ENCODE measurements at places on chromosomes 12 and 14. TPM values are rescaled to one million over a fixed set of nuclear protein-coding genes. Genes with fewer than 3 reads are reported as not detected.

The PARP11 gene
- total RNA-seq = 7.1 TPM

The ARHGAP5 gene
- total RNA-seq = 88.0 TPM

The TBC1D30 gene
- total RNA-seq = 2.0 TPM

The LRRC10 gene
- not detected for total RNA-seq

The ARHGAP9 gene
- total RNA-seq = not detected

GRCh38 chr12:52416795-52417194, 10.7 kb upstream of the KRT82 start:
- H3K36me3 ChIP-seq = no peaks in the 10 kb centered on the region
- H3K4me1 ChIP-seq = peaks cover 12% of the 10 kb centered on the region
- no peak overlapping the region for H3K4me3 ChIP-seq
- H3K27ac ChIP-seq = no peak overlapping the region

DNA sequence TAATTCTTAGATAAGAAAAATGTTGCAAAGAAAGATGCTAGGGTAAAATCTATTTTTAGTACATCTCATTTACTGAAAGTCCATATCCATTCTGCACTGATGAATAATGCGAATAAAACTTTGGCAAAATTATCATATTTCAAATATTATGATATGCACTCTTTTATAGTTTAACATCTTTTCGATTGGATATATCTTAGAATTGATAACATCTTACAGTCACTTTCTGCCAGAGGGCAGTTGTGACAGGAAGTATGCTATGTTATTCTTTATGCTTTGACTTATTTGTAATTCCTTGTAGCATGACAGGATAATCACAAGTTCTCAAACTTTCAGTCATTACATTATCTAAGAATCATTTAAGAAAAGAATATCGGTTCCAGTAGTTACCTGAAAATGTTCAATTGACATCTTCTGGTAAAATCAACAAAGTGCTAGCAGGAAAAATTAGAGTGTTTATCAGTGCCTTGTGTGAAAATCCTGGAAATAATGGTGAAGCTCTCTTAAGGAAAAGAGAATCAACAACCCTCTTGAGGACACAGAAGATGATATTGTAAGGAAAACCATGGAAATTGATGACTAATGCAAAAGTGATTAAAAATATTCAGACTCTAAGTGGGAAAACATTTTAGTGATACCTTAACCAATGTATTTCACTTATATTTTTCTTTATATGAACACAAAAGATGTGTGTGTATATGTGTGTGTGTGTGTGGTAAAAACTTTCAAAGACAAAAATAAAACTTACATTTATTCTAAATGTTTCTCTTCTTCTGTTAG, 95.5 kb downstream of the SLC6A15 start:
- no peaks in the 10 kb centered on the region for H3K36me3 ChIP-seq
- DNase-seq = no peak
- H3K27me3 ChIP-seq = peaks cover 2% of the 10 kb centered on the region
- peaks cover 10% of the 10 kb centered on the region for H3K4me1 ChIP-seq
- no peak overlapping the region for H3K4me3 ChIP-seq

DNA sequence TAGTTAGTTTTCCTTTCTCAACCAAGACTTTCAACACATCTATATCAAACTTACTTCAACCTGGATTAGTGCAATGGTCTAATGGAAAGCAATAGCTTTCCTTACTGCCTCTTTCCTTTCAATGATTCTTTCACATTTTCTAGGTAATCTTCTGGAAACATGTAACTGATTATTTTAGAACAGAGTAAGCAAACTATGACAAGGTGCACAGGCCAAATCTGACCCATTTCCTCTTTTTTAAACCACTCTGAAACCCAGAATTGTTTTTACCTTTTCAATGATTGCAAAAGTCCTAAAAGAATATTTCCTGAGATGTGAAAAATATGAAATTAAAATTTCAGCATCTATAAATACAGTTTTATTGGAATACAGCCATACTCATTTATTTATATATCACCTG, 81.6 kb upstream of the TMTC2 start:
- H3K4me3 ChIP-seq = no peak overlapping the region
- H3K4me1 ChIP-seq = peaks cover 20% of the 10 kb centered on the region
- H3K27ac ChIP-seq = no peak overlapping the region
- DNase-seq = no peak

DNA sequence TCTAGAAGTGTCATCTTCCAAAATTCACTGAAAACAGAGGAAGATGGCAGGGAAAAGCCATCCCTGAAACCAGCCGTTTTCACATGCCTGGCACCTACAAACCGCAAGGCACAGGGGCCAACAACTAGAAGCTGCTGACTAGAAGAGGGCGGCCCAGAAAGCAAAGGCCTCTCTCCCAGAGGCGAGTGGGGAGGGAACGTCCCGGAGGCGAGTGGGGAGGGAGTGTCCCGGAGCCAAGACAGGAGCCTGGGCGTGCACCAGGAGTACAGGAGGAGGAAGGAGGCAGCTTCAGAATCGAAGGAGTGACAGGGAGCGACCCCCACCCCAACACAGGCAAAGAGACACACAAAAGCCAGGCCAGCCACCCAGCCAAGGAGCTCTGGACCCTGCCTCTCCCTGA, 21.0 kb downstream of the ANKLE2 start:
- H3K4me1 ChIP-seq = no peaks in the 10 kb centered on the region
- peak overlapping the region; percentile 41 for H3K27ac ChIP-seq
- peaks cover 55% of the 10 kb centered on the region for H3K36me3 ChIP-seq
- no peaks in the 10 kb centered on the region for H3K27me3 ChIP-seq
- no peak overlapping the region for H3K4me3 ChIP-seq

- H3K36me3 ChIP-seq = peaks cover 30% of the 10 kb centered on the region
- no peak overlapping the region for H3K27ac ChIP-seq
- H3K27me3 ChIP-seq = no peaks in the 10 kb centered on the region
- no peak overlapping the region for H3K4me3 ChIP-seq
These were observed 305.7 kb downstream of the GPHN start for GRCh38 chr14:66813636-66814035.

DNA sequence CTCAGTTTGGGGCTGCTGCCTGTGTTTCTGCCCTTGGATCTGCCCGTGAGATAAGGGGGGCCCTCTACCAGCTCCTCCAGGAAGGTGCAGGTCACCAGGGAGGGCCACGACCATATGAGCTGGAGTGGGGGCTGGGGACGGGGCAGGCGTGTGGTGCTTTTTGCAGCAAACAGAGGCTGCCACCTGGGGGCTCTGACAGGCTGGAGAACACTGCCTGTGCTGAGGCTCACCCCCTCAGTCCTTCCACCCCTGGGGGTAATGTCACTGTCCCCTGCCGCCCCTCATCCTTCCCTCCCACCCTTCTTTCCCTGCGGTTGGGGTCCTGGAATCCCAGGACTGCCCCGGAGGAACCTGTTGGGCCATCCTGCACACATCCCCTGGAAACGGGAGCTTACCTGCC, 3.2 kb downstream of the PLD4 start:
- H3K36me3 ChIP-seq = no peaks in the 10 kb centered on the region
- no peak overlapping the region for H3K27ac ChIP-seq
- H3K4me1 ChIP-seq = no peaks in the 10 kb centered on the region

- peaks cover 3% of the 10 kb centered on the region for H3K36me3 ChIP-seq
- H3K4me3 ChIP-seq = no peak overlapping the region
- no peak for DNase-seq
- peaks cover 4% of the 10 kb centered on the region for H3K27me3 ChIP-seq
- H3K27ac ChIP-seq = no peak overlapping the region
- no peaks in the 10 kb centered on the region for H3K4me1 ChIP-seq
These were observed 76.6 kb downstream of the RASSF9 start for GRCh38 chr12:85759623-85760022.

DNA sequence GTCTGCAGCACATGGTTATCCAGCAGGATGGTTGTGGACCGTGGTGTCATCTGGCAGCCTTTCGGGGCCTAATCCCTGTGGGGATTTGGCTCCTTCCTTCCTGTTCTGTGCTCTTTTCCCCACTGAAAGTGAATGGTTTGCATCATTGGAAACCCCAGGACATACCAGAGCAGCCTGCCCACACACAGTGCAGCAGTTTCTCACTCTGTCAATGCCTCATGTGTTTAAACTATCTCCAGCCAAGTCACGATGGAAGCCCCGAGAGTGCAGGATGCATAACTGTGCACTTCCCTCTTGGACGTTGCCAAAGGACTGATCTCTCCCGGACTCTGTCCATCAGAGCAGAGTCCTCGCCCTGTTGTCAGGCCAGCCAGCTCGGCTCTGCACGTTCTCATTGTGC, 29.0 kb upstream of the AMN start:
- peak overlapping the region; percentile 86 for H3K27ac ChIP-seq
- peaks cover 12% of the 10 kb centered on the region for H3K4me1 ChIP-seq
- H3K4me3 ChIP-seq = peak overlapping the region; percentile 44
- no peak for DNase-seq
- H3K36me3 ChIP-seq = peaks cover 12% of the 10 kb centered on the region

DNA sequence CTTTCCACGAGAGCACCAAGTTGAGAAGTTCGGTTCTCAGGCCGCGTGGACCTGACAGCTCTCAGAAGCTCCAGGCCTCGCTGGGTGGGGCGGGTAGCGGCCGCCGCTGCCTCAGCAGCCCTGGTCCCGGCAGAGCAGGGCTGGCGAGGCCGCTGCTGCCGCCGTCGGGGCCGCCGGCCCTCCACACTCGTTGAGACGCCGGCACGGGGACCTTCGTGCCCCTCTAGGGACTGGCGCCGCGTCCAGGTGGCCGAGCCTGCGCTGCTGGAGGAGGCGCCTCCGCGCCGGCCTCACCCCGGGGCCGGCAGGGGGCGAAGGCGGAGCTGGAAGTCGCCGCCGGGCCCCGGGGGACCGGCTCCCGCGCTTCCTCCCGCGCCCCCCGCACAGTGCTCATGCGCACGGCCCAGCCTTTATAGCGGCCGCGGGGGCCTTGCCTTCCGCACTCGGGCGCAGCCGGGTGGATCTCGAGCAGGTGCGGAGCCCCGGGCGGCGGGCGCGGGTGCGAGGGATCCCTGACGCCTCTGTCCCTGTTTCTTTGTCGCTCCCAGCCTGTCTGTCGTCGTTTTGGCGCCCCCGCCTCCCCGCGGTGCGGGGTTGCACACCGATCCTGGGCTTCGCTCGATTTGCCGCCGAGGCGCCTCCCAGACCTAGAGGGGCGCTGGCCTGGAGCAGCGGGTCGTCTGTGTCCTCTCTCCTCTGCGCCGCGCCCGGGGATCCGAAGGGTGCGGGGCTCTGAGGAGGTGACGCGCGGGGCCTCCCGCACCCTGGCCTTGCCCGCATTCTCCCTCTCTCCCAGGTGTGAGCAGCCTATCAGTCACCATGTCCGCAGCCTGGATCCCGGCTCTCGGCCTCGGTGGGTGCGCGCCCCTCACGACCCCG, at the start of gene COCH:
Gene COCH (plus strand): TSS at position 440 of the 879 bp plus-strand sequence. CDS start 380 bp downstream, at position 820.
- peaks cover 1% of the 10 kb centered on the region for H3K36me3 ChIP-seq
- peak within 1 kb of the TSS; percentile 70 for H3K4me3 ChIP-seq
- H3K27me3 ChIP-seq = peaks cover 18% of the 10 kb centered on the region

DNA sequence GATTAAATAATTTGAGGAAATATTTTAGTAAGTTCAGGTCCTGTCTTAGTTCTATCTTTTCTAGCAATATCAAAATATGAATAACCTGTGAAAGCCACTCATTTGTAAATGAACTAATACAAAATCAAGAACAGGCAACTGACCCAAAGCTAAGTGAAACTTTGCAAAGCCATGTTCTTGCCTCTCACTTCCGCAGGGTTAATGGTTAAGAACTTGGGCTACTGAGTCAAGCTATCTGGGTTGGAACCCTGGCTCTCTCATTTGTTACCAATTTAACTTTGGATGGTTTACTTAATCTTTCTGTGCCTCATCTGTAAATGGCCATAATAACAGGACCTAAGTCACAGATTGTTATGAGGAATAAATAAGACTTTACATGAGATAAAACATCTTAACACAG, 2.8 kb downstream of the KIF21A start:
- H3K27ac ChIP-seq = no peak overlapping the region
- DNase-seq = no peak
- H3K4me3 ChIP-seq = no peak overlapping the region
- no peaks in the 10 kb centered on the region for H3K36me3 ChIP-seq
- no peaks in the 10 kb centered on the region for H3K27me3 ChIP-seq
- peaks cover 14% of the 10 kb centered on the region for H3K4me1 ChIP-seq

DNA sequence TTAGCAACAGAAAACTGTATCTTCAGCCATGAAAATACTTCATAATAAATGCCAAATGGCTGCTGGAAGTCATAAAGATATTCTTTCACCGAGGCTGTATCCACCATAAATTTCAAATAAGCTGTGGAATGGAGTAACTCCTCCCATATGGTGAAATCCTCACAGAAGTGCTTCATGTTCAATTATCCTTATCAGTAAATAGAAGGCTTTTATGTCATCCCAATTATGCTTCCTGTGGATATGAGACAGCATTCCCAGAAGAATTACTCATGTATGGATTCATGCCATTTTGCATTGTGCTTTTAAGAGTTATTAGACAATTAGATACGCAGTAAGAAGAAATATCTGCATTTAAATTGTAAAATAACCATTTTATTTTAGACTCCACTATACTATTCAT, 99.0 kb downstream of the RTN1 start:
- H3K27ac ChIP-seq = no peak overlapping the region
- no peaks in the 10 kb centered on the region for H3K36me3 ChIP-seq
- no peak for DNase-seq
- H3K4me3 ChIP-seq = no peak overlapping the region
- no peaks in the 10 kb centered on the region for H3K4me1 ChIP-seq
- H3K27me3 ChIP-seq = peaks cover 4% of the 10 kb centered on the region

DNA sequence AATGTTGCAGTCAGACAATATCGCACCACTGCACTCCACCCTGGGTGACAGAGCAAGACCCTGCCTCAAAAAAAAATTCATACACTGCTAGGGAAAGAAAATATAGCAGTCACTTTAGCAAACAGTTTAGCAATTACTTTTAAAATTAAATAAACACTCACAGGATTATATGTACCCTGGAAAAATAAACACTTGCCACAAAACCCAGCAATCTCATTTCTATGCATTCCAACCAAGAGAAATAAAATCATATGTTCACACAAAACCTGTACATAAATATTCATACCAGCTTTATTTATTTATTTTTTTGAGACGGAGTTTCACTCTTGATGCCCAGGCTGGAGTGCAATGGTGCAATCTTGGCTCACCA, 20.2 kb downstream of the ATXN2 start:
- H3K36me3 ChIP-seq = no peaks in the 10 kb centered on the region
- no peaks in the 10 kb centered on the region for H3K27me3 ChIP-seq
- peaks cover 29% of the 10 kb centered on the region for H3K4me1 ChIP-seq
- DNase-seq = no peak

GRCh38 chr14:68448252-68448902, 344.5 kb downstream of the ZFP36L1 start:
- H3K4me1 ChIP-seq = peaks cover 46% of the 10 kb centered on the region
- no peak for DNase-seq
- no peaks in the 10 kb centered on the region for H3K27me3 ChIP-seq
- peaks cover 1% of the 10 kb centered on the region for H3K36me3 ChIP-seq
- no peak overlapping the region for H3K27ac ChIP-seq

GRCh38 chr14:97106166-97106565, 309.0 kb downstream of the VRK1 start:
- H3K27me3 ChIP-seq = peaks cover 6% of the 10 kb centered on the region
- H3K36me3 ChIP-seq = no peaks in the 10 kb centered on the region
- no peak for DNase-seq
